HT1080 (cell line): ENCODE measurements at places on chromosomes 5 and 9. TPM values are rescaled to one million over a fixed set of nuclear protein-coding genes. Genes with fewer than 3 reads are reported as not detected.

DNA sequence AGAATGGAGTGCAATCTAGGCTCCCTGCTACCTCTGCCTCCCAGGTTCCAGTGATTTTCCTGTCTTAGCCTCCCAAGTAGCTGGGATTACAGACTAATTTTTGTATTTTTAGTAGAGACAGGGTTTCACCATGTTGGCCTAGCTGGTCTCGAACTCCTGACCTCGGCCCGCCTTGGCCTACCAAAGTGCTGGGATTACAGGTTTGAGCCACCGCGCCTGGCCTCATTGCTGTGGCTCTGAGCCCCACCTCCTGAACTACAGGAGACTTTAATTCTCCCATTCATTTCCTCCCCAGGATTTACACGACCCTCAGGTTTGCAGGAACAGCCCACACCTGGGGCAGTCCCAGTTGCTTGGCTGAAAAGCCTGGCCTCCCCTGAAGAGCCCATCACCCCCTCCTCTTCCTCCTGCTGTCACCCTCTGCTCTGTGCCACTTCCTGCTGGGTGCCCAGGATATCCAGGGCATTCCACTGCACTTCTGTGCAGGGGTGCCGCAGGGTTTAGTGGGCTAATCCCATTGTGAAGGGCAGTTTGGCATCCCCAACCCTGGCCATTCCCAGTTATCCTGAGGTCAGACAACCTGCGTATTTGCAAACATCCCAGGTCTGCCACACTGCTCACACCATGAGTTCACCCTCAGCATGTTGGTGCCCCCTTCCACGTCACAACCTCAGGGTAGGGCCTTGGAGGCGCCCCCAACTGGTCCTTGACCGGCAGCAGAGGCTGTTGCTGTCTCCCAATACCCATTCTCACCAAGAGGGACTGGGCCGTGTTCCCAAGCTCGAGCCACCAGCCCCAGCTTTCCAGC, 265.0 kb upstream of the IRX4 start:
- no peak for DNase-seq

DNA sequence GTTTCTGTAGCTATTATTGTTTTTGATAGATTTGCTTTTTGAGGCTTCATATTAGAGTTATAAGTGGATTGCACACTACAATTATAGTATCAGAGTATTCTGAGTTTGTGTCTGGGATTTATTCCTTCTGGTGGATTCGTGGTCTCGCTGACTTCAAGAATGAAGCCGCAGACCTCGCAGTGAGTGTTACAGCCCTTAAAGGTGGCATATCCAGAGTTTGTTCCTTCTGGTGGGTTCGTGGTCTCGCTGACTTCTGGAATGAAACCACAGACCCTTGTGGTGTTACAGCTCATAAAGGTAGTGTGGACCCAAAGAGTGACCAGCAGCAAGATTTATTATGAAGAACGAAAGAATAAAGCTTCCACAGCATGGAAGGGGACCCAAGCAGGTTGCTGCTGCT, 6.9 kb upstream of the EMB start:
- DNase-seq: no peak

- no peak for DNase-seq
Observed at GRCh38 chr9:90023861-90024260, 419.0 kb downstream of the GADD45G start.

DNA sequence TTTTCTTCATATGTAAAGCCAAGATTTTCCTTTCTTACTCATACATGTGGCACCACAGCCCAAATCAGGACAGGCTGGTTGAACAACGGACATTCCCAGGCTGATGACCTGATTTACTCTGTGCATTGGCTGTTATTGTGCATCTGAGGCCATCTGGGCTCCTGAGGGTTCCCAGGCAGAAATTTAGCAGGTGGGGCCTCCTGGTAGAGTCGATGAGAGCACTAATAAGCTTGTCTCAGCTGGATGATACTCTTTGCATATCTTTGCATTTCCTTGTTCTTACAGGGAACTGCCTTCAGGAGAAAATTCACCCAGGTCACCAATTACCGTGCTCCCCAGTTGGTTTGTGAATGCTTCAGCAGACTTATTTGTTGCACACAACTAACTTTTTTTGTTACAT, 605.1 kb downstream of the ELAVL2 start:
- DNase-seq: no peak

GRCh38 chr5:96377167-96377566, 55.9 kb downstream of the PCSK1 start:
- no peak for DNase-seq

GRCh38 chr5:135457424-135458071, 5.4 kb upstream of the TIFAB start:
- peak; percentile 54 for DNase-seq

- no peak for DNase-seq
Observed at GRCh38 chr9:99523838-99524237, 297.8 kb upstream of the NR4A3 start.

DNA sequence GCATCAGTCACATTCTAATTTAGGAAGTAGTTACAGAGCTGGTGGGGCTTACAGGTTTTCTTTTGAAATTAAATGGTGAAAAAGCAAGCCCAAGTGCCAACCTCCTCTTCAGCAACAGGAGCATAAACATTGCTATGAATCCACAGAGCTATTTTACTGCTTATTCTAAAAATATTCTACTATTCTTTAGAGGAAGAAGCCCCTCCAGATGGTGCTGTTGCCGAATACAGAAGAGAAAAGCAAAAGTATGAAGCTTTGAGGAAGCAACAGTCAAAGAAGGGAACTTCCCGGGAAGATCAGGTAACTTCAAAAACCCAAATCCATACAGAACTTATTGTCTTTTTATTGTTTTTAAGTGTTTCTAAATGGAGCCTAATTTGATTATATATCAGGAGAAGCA, 202.8 kb downstream of the CWC27 start:
- peak; percentile 5 for DNase-seq

DNA sequence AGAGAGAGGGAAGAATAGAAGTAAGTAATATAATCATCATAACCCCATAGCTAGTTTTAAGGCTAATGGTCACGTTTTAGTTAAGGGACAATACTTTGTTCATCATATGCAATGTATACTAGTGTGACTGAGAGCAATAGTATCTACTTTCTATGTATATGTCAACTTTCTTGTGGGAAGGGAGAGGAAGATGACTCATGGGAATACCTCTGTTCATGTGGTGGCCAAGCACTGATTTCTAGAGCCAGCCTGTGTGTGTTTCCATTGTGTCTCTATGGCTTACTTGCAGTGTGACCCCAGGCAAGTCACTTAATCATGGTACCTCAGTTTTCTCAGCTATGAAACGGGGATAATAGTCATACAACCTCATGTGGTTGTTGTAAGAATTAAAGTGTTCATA, 639.6 kb downstream of the CETN3 start:
- DNase-seq: peak; percentile 90

DNA sequence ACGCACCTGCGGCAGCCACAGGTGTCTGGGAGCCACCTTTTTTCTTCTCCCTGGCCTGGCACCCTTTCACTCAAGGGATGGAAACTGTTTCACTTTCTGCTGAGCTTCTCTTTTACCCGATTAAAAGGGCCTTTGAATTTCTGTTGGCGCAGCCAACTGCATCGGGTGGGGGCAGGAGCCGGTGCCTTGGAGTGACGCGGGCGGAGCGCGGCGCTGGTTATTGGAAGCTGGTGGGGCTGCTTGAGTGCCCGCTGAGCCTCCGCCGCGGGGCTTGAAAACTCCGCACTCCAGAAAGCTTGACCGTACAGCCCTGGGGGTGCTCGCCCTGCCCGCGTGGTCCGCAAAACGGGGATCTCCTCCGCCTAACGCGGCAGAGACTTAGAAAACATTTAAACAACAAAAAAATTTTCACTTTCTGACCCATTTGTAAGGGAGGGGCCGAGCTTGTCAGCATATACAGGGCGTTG, 52.0 kb upstream of the TJP2 start:
- peak; percentile 66 for DNase-seq

DNA sequence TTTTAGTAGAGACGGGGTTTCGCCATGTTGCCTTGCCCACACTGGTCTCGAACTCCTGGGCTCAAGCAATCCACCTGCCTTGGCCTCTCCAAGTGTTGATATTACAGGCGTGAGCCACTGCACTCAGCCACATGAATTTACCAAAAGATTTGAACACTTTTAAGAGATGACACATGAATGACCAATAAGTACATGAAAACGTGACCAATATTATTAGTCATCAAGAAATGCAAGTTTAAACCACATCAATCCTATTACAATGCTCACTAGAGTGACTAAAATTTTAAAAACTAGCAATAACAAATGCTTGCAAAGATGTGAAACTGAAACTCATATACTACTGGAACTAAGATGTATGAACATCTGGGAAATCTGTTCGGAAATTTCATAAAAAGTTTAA, 54.3 kb downstream of the NR6A1 start:
- DNase-seq: peak; percentile 83

DNA sequence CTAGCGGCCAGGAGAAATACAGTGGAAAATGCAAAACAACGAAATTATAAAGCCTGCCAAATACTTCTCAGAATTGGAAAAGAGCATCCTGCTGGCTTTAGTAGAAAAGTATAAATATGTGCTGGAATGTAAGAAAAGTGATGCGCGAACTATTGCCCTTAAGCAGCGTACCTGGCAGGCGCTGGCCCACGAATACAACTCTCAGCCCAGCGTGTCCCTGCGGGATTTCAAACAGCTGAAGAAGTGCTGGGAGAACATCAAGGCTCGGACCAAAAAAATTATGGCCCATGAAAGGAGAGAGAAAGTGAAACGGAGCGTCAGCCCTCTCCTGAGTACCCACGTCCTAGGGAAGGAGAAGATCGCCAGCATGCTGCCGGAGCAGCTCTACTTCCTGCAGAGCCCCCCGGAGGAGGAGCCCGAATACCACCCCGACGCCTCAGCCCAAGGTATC, 15.0 kb downstream of the MSANTD3 start:
- DNase-seq: no peak

The PCDH1 gene
- 4.0 and 4.4 TPM in 2 replicates for total RNA-seq

The FGF10 gene
- not detected in 2 replicates for total RNA-seq

The RNF183 gene
- not detected in 2 replicates for total RNA-seq
